ENCODE measurements at places on chromosomes 5 and 9. TPM values are rescaled to one million over a fixed set of nuclear protein-coding genes. Genes with fewer than 3 reads are reported as not detected.

LCN2 gene
- 14.3 TPM for total RNA-seq

CCDC171 gene
- 3.0 TPM for total RNA-seq

PCDHGC4 gene
- 1.8 TPM for total RNA-seq

SPATA31D4 gene
- not detected for total RNA-seq

NMUR2 gene
- 2.1 TPM for total RNA-seq

GTF2H2 gene
- total RNA-seq, result 27.0 TPM

SLC22A4 gene
- total RNA-seq, result 1.8 TPM

SLC1A3 gene
- 43.5 TPM for total RNA-seq

TEX48 gene
- total RNA-seq, result not detected

F12 gene
- 0.69 TPM for total RNA-seq

IL3 gene
- not detected for total RNA-seq
